ENCODE measurements at places on chromosomes 3 and 15.

DNA sequence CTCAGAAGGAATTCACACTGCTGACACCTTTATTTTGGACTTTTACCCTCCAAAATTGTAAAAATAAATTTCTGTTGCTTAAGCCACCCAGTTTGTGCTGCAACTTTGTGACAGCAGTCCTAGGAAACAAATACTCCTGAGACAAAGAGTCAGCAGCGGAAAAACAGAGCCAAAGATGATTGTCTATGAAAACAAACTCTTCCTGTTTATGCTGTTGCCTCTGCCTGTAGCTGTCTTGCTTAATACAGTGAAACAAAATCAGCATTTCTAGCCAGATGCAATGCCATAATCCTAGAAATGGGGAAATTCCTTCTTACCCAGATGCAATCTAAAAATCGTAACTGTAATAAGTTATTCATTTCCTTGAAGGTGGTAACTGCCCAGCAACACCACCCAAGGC, 387.5 kb upstream of the ATP11B start:
- H3K4me3 ChIP-seq = no peak overlapping the region
- DNase-seq = no peak
- H3K4me1 ChIP-seq = no peaks in the 10 kb centered on the region

DNA sequence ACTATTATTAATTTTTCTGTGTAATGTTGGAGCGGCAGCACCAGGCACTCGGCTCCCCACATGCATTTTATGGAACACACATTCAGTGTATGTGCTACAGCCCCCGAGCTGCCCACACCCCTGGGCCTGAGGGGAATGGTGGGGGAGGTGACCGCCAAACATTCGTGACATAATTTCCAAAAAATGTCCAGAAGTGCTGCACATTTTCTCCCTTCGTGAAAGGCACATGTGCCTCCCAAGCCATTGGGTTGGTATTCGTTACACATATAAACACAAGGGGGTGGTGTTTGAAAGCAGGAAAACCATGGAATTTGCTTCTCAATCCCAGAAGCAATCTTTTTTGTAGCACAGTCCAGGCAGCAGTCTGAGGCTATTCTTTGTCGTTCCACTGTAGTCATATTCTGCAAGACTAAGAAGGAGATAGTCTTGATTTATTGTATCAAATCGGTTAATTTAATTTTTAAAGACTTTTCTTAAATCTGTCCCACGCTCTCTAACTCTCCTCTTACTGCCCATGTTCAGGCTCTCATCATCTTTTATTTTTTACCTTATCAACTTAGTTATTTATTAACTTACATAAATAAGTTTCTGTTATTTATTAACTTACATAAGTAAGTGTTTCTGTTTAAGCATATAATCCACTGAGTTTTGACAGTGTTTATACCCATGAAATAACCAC, 39.2 kb upstream of the POLR2M start:
- peaks cover under 1% of the 10 kb centered on the region for H3K27me3 ChIP-seq
- no peaks in the 10 kb centered on the region for H3K36me3 ChIP-seq
- H3K4me3 ChIP-seq = no peak overlapping the region
- DNase-seq = no peak
- H3K27ac ChIP-seq = no peak overlapping the region
- H3K4me1 ChIP-seq = no peaks in the 10 kb centered on the region

DNA sequence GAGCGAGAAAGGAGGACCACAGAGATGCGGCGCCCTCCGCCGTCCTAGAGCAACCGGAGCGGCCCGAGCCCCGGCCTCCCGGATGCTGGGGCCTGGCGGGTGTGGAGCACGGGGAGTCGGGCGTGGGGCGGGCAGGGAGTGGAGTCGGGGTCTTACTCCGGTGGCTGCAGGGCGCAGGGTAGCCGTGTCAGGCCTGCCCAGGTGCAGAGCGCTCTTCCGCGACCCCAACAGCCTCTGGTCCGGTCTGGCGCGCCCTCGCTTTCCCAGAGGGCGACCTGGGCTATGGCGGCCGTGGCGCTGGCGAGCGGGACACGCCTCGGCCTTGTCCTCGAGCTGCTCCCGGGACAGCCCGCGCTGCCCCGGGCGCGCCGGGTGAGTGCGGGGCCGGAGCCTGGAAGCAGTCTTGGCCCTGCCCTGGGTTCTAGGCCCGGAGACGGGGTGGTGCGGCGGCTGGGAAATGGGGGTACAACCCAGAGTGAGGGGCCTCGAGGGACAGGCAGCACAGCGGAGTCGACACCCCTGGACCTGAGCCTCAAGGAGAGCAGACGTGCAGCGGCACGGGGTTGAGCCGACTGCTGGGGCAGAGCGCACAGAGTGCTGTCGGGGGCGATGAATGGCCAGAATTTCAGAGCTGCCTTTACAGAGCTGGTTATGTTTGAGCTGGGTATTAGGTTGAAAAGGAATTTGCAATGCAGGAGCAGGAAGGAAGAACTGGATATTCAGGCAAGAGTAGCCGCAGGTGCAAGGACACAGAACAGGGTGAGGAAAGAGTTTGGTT, at the start of gene ZNF662:
ZNF662 (plus strand) TSS at position 73 of the 778 bp plus-strand sequence. CDS start 1,973 bp downstream, outside the sequence.
- H3K4me1 ChIP-seq = peaks cover 3% of the 10 kb centered on the region
- H3K27me3 ChIP-seq = peaks cover 20% of the 10 kb centered on the region
- H3K4me3 ChIP-seq = no peak within 1 kb of the TSS
- H3K36me3 ChIP-seq = no peaks in the 10 kb centered on the region

GRCh38 chr15:69665641-69666111, 213.1 kb downstream of the RPLP1 start:
- no peaks in the 10 kb centered on the region for H3K36me3 ChIP-seq
- no peak overlapping the region for H3K4me3 ChIP-seq
- H3K27me3 ChIP-seq = no peaks in the 10 kb centered on the region
- H3K27ac ChIP-seq = no peak overlapping the region
- peaks cover 10% of the 10 kb centered on the region for H3K4me1 ChIP-seq

DNA sequence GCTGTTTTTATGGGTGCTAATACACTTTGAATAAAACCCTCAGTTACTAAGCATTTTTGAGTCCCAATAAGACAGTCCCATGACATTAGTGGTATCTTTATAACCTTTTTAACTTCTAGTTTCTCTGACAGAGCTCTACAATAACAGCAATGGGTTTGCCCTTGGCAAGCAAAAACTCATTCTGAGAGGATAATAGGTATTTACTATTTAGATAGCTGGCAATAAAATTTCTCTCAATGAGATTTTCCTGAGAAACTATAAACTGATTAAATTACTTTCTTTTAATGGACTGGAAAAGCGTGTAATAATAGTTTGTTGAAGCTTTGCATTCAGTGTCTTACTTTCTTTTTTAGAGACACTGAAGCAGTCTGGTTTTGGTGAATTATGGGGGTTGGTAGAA, 168.0 kb upstream of the MLF1 start:
- no peaks in the 10 kb centered on the region for H3K27me3 ChIP-seq
- no peaks in the 10 kb centered on the region for H3K4me1 ChIP-seq
- DNase-seq = no peak
- no peaks in the 10 kb centered on the region for H3K36me3 ChIP-seq
- no peak overlapping the region for H3K27ac ChIP-seq
- H3K4me3 ChIP-seq = no peak overlapping the region

DNA sequence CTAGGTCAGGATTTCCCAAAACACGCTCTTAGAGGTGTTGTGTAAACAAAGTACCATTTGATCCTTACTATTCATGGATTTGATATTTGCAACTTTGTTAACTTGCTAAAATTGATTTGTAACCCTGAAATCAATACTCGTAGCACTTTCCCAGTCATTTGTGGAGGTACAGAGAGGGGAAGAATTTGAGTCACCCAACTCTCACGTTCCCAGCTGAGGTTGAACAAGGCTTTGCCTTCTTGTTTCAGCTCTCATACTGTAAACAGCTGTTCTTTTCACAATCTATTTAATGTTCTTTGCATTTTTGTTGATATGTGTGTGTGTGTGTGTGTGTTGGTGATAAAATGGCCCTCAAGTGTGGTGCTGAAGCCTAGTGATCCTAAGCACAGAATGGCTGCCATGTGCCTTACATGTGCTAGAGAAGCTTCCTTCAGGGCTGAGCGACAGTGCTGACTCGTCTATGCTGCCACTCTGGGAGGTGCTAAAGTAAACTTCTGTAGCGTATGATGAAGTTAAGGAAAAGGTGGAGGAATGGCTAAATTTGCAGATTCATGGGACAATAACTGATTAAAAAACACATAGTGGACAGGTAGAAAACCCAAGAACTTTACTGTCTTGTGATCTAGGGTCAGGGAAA, 173.2 kb downstream of the APBA2 start:
- H3K4me3 ChIP-seq = no peak overlapping the region
- H3K27me3 ChIP-seq = no peaks in the 10 kb centered on the region
- H3K36me3 ChIP-seq = no peaks in the 10 kb centered on the region
- no peak overlapping the region for H3K27ac ChIP-seq
- no peak for DNase-seq
- no peaks in the 10 kb centered on the region for H3K4me1 ChIP-seq

Data from CD4-positive, CD25-positive, alpha-beta regulatory T cell (primary cell).